Gastrocnemius medialis (tissue), 4 donors: ENCODE measurements at places on chromosomes 12 and 14.

GRCh38 chr14:92973261-92973797, 50.4 kb downstream of the CHGA start:
- DNase-seq, result peak; percentile 48

- DNase-seq, result no peak
Measured at GRCh38 chr14:87252103-87252502, 740.9 kb downstream of the GALC start.

GRCh38 chr14:45679853-45680252, 426.9 kb upstream of the MIS18BP1 start:
- DNase-seq, result no peak

DNA sequence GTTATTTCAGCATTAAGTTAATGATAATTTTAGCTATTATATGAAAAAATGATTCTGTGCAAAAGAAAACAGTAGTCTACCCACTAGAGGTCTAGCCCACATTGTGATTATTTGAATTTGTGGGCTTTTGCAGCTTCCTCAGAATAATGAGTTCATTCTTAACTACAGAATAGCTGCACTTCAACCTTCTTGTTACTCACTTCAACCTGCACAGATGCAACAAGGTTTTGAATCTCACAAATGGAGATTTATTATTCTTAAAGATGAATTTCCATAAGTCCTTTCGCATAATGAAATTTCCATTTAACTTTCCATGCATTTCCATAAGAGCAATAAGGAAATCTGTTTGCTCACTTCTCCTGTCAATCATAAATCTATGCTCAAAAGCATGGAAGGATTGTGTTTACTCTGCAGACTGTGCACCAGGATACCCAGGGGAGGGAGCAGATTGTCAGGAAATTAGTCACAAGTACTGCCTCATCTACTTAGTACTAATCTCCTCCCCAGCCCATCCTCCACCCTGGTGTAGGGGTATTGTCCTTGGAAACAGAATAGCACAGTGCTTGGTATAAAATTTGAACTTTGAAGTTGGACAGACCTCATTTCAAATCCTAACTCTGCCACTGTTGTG, 24.1 kb downstream of the PTGER2 start:
- no peak for DNase-seq

DNA sequence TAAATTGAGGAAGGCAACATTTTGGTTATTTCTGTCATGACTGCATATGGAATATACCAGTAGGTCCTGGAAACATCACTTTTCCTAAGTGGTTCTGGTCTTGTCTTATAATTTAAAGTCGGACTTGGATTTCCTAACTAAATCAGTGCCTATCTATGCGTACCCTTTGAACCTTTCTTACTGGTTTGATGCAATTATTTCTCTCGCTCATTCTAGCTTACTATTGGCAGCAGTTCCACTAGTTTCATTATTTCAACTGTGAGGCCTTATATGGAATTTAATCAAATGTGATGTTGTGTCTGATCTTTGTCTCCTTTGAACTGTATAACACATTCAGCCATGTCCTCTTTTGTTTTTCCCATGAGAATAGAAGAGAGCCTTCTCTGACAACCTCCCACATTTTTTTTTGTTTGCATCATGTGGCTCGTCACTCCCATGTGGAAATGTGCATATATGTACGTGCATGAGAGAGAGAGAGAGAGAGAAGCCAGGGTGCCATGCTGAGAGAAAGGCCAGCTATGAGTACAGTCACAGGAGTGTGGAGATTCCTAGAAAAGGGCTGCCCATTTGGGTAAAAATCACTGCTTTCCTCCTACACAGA, 48.0 kb downstream of the AKAP6 start:
- DNase-seq, result no peak

DNA sequence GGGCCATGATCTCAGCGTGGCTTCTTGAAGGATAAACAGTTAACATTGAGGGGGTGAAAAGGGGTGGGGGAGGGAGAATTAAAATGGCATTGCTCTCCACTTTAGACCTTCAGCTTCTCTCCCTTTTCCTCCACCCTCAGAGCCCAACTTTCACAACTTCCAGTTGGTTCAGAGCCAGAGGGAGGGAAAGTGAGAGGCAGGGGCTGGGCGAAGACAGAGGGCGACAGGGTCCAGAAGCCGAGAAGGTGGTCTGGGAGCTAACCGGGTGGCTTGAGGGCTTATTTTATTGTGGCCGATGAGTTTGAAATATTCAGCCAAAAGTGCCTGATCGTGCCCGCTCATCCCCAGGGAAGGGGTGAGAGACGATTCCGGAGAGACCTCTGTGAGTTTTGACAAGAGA, 4.1 kb downstream of the BMP4 start:
- DNase-seq, result no peak
